NCI-H146 (cell line): ENCODE measurements at places on chromosomes 12 and 14.

DNA sequence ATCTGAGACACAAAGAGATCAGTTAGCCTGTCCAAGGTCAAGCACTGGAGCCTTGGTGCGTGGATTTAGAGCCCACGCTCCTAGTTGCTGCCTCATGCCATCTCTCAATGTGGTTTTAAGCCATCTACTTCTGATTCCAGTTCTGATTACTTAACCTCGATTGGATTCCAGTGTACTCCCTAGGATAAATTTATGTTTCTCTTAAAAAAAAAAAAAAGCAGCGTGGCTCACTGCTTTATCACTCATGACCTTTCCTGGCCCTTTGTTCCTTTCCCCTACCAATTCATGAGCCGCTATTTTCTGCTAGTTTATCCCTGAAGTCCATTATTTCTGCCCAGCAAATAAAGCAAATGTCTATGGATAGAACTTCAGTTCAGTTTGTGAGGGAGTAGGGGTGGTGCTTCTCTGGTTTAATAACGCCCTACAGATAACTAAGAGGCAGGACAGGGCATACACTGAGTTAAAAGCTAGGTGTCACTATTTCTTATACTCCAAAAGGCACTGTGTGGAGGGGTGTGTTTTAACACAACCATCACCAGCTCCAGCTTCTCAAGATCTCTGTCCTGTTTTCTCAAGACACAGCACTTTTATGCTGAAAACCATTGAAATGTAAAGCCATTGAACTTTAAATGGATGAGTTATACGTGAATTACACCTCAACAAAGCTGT lies 9.8 kb upstream of the PARP11 start:
- DNase-seq, result no peak

DNA sequence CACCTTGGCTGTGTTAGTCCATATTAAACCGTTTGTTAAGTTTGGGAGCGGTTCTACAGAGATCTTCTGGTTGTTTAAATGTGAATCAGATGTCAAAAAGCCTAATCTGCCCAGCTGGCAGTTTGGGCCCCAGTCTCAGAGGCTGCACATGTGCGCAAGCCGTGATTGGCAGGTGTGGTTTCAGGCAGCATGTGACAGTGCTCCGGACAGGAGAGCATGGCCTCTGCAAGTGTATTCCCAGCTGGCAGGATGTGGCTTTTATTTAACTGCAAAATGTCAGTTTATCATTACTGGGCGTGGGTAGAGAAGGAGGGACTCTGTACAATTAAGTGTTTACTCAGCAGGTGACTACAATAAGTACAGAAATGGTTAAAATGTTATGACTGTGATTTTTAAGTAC lies 77.5 kb downstream of the PELI2 start:
- peak; percentile 72 for DNase-seq

DNA sequence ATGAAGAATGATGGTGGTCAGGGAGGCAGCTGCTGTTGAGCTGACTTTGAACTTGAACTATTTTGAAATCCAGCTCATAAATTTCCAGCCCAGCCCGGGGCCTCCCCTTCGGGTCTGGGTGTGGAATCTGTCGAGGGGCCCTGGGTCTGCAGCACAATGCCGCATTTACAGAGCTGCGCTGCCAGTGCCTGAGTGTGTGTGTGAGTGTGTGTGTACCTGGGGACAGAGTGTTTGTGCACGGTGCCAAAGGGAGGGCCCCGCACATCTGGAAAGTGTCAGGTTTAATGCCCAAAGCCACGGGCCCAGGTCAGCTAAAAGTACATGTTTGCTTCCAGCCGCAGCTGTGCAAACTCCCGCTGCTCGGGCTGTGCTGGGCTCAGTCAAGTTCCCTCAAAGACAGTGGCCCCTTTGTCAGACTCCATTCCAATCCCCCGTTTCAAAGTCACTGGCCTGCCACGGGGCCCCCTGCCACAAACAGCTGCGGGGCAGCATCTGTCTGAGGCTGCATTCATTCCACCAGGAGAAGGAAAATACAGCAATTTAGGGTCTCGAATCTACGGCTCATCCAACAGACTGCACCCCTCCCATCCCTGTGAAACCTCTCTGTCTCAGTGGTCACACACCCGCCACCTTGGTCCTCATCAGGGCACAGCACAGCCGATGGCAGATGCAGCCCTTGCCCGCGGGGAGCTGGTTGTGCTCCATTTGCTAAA lies 16.3 kb upstream of the RFLNA start:
- DNase-seq, result peak; percentile 62

- no peak for DNase-seq
These were observed 100.2 kb upstream of the PARP11 start for GRCh38 chr12:3973269-3973884.

DNA sequence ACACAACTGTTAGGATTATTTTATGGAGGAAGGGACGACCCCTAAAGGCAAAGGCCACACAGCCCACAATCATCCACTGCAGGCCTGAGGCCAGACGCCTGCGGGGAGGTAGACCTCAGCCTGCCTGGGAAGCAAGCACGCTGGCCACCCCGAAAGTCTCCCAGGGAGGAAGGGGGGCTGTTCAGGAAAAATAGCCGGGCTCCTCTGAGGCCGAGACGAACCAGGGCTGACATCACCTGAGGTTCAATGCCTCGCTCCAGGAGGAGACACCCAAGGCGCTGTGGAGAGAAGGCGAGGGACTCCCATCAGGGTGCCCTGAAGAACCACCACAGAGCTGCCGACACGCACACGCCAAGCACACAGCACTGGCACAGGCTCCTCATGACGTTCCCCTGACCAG lies 127.4 kb downstream of the PIWIL1 start:
- no peak for DNase-seq

GRCh38 chr12:2641761-2642160 lies 153.0 kb upstream of the FKBP4 start:
- DNase-seq, result no peak
